Bone marrow (tissue), 2 donors: ENCODE measurements at places on chromosomes 2 and 18.

- no peak for DNase-seq
These were observed 120.6 kb downstream of the GATA6 start for GRCh38 chr18:22290004-22290403.

GRCh38 chr2:31223026-31223425 is 5.7 kb upstream of the CAPN14 start:
- no peak for DNase-seq

- DNase-seq, result no peak
These were observed 83.9 kb upstream of the PGAP1 start for GRCh38 chr2:197010200-197011020.

- DNase-seq, result no peak
These were observed 57.1 kb upstream of the CD28 start for GRCh38 chr2:203649176-203649814.

DNA sequence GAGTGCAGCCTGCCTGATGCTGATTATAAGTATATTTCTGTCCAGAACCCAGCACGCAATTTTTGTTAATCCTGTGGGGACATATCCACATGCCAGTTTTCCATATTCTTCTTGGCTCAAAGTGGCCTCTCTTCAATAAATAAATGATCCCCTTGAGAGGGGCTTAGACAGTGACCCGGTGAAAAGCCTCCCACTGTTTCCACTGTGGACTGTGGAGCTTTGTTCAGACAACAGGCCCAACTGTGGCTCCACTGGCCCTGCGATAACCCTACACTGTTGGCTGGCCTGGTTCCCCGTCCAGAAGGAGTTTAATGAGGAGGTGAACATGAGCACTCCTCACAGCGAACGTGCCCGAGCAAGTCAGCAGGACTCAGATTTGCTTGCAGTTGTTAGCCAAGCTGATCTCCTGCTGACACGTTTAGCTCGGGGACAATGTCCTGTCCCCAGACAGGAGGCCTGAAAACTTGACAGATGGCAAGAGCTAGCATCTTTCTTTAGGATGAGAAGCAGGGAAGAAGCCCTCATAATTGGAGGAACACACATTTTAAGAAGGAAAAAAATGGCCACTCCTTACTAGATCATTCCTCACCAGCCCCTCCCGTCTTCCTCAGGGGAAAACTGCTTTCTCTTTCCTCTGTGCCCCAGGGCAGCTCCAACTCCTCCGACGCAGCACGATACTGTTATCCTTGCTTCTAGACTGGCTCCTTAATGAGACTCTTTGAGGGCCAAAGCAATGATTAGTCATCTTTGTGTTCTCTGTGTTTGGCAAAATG is 20.0 kb upstream of the MTCL1 start:
- no peak for DNase-seq

- DNase-seq, result no peak
These were observed 178.2 kb downstream of the LOXHD1 start for GRCh38 chr18:46478796-46479195.

- DNase-seq, result no peak
These were observed 10.5 kb upstream of the NOL10 start for GRCh38 chr2:10700078-10700803.

- DNase-seq, result no peak
These were observed 210.0 kb upstream of the SALL3 start for GRCh38 chr18:78769502-78770105.

- DNase-seq, result no peak
These were observed 113.1 kb upstream of the GPC1 start for GRCh38 chr2:240322231-240322955.

- DNase-seq, result no peak
These were observed 15.0 kb downstream of the SNTG2 start for GRCh38 chr2:965640-966147.

DNA sequence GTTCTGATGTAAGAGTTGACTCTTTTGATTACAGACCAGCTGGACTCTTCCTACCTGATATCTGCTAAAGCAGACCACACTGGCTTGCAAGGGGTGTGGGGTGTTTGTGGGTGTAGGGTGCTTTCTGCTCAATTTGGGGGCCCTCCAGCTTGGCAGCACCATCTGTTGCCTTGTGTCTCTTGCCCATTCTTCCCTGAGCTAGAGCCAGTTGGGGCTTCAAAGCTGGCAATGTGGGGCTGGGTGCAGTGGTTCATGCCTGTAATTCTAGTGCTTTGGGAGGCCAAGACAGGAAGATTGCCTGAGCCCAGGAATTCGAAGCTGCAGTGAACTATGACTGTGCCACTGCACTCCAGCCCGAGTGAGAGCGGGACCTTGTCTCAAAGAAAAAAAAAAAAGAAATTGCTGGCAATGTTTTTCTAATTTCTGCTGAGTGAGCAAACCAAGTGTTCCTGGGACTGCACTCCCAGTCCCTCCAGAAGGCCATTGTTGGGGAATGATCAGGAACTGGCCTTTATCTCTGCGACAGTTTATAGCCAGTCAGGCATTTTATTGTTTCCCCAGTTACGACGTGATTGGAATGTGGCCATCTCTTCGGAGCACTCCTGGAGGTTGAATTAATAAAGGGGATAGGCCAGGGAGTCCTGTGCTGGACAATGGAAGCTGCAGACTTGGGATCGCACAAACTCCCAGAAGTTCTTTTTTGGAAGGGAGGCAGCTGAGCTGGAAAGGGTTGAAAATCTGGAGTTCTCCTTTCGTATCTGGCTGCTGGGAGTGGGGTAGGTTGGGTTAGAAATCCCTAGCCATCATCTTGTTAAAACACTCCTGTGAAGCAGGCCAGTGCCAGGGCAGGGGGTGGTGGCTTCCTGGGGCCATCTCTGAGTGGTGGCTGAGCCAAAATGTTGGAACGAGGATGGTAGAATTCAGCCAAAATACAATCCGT is 57.2 kb downstream of the LIPG start:
- no peak for DNase-seq

- no peak for DNase-seq
These were observed 37.8 kb downstream of the SLC14A2 start for GRCh38 chr18:45653090-45653489.

- DNase-seq, result no peak
These were observed 56.3 kb downstream of the PAX3 start for GRCh38 chr2:222242532-222242931.

GRCh38 chr2:141020346-141020745 is 1110.5 kb downstream of the LRP1B start:
- no peak for DNase-seq

DNA sequence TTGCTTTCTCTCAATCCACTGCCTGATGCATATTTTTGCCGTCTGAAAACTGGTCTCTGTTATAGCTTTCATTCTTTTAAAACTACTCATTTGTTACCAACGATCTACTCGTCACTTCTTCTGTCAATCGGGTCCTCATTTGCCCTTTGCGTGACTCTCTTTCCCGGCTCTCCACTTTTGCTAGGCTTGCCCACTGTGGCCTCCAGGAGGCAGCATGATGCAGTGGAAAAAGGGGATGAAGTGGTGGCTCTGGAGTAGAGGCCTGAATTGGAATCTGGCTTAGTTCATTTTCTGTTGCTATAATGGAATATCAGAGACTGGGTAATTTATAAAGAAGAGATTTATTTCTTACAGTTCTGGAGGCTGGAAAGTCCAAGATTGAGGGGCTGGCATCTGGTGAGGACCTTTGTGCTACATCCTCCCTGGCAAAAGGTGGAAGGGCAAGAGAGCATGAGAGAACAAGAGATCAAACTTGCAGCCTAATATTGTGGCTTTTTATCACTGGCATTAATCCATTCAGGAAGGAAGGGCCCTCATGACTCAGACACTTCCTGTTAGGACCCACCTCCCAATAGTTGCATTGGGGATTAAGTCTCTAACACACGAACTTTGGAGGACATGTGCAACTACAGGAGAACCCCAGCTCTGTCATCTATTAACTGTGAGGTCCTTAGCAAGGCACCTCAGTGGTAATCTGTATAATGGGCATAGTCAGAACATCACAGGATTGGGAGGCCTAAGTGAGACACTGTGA is 15.4 kb downstream of the GDF7 start:
- no peak for DNase-seq

GRCh38 chr18:27794181-27794926 is 382.6 kb downstream of the CDH2 start:
- no peak for DNase-seq

DNA sequence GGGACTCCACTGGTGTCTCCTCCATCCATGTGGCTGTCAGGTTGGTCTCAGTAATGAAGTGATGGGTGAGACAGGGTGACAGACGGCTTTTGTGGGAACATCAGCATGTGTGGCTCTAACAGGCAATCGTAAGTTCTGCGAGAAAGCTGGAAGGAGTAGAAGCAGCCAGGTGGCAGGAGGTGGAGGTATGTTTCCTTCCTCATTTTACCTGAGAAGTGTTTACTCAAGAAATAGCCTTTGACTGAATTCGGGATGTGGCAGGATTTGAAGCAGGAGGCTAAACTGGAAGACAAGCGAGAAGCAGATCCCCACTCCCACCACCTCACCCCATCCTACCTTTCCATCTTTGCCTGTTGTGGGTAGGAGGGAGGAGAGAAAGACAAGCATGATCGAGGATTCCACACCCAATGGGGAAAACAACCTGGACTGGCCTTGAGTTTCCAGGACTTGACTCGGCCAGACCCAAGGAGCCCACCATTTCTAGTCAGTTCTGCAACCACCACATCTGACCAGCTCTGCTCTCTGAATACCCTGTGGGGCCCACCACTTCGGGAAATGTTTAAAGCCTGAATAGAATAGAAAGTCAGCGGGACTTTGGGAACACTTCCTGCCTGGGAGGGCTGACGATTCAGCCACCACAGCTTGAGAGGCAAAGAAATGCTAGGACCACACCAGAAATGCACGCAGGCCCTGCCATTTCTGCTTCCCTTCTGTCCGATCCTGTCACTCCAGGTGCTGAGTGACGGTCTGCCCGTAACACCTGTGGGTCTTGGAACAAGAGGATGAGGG is 1.2 kb downstream of the ABCG8 start:
- DNase-seq, result no peak

GRCh38 chr2:26144031-26144430 is 28.9 kb upstream of the GAREM2 start:
- DNase-seq, result no peak

DNA sequence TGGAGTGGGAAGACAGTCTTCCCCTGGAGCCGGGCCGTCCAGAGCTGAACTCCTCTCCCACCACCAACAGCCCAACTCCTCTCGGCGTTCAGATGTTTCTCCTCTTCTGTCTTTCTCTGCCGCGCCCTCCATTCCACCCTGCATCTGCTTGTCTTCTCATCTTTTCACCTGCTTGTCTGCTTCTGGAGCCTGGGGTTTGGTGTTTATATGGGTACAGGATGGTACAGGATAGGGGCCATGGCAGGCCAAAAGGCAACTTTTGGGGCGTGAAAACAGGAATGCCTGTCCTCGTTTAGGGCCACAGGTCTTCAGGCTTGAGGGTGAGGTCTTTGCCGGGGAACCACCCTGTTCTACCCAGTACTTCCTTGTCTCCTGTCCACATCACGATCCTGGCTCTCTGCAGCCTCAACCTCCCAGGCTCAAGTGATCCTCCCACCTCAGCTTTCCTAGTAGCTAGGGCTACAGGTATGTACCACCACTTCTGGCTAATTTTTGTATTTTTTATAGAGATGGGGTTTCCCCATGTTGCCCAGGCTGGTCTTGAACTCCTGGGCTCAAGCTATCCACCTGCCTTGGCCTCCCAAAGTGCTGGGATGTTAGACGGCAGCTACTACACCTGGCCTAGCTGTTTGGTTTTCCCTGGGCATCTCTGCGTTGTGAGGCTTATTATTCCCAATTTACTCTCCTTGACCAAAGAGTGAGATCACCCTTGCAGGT is 60.8 kb upstream of the REL start:
- DNase-seq, result no peak

- DNase-seq, result no peak
These were observed 29.4 kb upstream of the DYSF start for GRCh38 chr2:71423817-71424420.

GRCh38 chr2:232231554-232231953 is 147.0 kb upstream of the ALPP start:
- no peak for DNase-seq

DNA sequence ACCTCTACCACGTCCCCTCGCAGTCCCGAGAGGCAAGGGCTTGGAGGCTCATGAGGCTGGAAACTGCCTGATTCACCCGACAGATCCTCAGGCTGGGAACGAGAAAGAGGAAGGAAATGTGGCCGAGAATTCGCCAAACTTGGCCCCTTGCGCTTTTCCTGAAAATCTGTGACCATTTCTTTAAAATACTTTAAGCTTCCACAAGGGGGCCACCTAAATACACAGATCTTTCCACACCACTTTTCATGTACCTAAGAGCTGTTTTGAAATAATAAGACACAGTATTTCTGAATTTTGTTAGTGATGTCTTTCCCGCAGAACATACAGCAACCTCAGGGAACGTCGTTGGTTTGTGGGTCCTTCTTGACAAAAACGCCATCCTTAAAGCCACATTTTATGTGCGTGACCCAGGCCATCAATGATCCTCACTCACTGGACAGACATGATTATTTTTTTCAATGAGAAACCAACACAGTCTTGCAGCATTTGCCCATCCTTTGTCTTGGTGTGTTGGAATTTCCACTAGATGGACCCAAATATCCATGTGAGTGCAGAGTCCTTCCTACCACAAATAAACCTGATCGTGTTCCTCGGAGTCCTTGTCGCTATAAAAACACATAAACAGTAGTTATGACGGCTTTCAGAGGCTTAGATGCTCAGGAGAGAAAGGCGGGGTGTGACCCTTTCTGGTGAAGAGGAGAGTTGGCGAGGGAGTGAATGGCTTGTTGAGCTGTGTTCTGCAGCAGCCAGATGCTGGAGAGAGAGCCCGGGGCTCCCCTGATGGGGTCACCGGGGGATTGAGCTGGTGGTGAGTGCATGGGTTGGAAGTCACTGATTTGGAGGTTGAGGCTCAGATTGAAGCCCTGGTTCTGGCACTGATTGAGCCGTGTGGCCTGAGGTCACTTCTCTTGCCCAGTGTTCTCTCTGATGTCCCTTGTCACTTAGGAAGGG is 25.0 kb downstream of the DCDC2C start:
- DNase-seq, result no peak

DNA sequence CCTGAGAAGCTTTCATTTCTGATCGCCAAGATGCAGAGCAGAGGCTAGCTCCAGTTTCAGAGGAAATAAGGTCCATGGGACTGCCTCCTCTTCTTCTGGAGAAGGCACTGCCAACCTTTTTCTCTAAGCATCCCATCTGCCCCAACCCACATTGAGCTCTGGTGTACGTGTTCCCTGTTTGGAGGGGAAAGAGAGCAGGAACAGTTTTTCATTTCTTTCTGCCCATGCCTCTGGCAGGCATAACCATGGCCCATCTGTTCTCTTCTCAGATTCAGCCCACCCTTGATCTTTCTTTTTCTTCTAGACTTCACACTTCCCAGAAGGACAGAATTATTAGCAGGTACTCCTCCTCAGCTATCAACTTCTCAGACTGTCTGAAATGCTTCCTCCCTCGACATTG is 1110.3 kb upstream of the KLHL29 start:
- DNase-seq, result no peak

- DNase-seq, result no peak
These were observed 222.8 kb downstream of the FBXO15 start for GRCh38 chr18:73924836-73925235.
